RWPE2 (cell line): ENCODE measurements at places on chromosomes 7 and 10.

- H3K4me1 ChIP-seq = no peaks in the 10 kb centered on the region
- H3K4me3 ChIP-seq = no peak overlapping the region
- no peak for DNase-seq
- H3K27ac ChIP-seq = no peak overlapping the region
Measured at GRCh38 chr7:2069472-2069860, 163.3 kb downstream of the MAD1L1 start.

DNA sequence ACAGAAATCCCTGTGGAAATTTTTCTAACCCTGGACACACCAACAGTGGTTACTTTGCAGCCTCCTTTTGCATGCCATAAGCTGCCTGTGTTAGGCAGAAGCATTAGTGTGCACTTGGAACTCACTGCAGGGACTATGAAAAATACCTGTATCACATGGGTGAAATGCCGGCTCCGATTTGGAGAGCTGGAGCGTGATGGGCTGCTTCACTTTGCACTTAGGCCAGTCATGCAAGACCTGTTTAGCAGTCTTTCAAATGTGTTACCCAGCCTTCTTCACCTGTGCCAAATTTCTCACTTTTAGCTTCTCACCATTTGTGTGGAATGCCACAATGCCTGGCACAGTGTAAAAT is 11.3 kb downstream of the NCOA4 start:
- no peak for DNase-seq
- no peaks in the 10 kb centered on the region for H3K27me3 ChIP-seq
- H3K36me3 ChIP-seq = peaks cover 28% of the 10 kb centered on the region
- no peak overlapping the region for H3K27ac ChIP-seq
- H3K4me1 ChIP-seq = peaks cover 17% of the 10 kb centered on the region

DNA sequence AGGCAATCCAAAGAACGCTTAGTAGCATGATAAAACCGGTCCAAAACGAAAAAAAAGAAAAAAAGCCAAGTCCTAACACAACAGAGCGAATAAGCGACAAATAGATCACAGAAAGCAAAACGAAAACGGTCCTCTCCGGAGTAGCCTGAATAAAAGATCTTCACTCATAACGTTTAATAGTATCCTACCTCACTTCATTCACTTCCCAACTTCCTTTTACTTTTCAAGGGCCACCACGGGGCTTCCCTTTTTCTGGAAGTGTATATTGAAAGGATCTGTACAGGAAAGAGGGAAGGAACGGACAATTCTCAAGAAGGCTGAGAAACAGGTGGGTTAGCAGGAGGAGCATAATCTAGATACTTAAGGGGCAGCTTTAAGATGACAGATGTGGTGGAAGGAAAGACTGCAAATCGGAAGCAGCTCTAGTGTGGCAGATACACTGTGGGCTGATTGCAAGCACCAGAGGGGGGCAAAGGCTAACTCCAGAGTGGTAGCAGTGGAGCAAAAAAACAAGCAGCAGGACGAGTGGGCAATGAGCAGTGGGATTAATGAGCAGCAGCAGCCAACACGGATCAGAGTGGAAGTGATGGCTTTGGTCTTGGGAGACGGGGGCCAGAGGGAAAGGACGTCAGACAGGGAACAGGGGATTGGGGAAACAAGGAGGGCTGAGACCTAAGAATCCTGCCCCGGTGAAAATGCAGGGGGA is 866 bp downstream of the CNOT4 start:
- peaks cover 13% of the 10 kb centered on the region for H3K4me1 ChIP-seq
- H3K36me3 ChIP-seq = peaks cover 20% of the 10 kb centered on the region
- H3K4me3 ChIP-seq = peak overlapping the region; percentile 82

GRCh38 chr10:112628951-112629609 is 182.1 kb downstream of the VTI1A start:
- no peak overlapping the region for H3K4me3 ChIP-seq
- H3K27ac ChIP-seq = no peak overlapping the region
- H3K27me3 ChIP-seq = no peaks in the 10 kb centered on the region
- DNase-seq = no peak
- H3K36me3 ChIP-seq = no peaks in the 10 kb centered on the region

DNA sequence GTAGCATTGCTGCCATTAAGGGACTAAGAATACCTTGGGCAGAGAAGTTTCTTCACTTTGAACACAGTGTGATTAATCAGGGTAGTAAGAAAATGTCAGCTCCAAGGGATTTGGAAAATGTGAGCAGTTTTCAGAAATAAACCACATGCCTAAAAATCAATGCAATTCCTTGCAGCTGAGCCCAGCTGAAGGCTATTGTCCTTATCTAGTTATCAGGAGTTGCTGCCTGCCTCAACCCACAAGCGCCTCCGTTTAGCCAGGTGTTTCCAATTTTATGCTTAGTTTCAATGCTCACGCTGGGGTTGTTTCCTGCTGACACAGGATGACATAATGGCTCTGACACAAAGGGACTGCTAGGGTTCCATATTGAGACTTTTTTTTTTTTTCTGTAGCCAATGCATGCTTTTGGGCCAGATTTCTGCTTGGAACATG is 132.3 kb upstream of the ANK3 start:
- no peaks in the 10 kb centered on the region for H3K27me3 ChIP-seq
- H3K27ac ChIP-seq = no peak overlapping the region
- H3K36me3 ChIP-seq = no peaks in the 10 kb centered on the region
- H3K4me1 ChIP-seq = no peaks in the 10 kb centered on the region
- no peak overlapping the region for H3K4me3 ChIP-seq

- H3K4me3 ChIP-seq = no peak overlapping the region
- peak overlapping the region; percentile 74 for H3K27ac ChIP-seq
- no peak for DNase-seq
Measured at GRCh38 chr7:44259547-44260457, 59.0 kb downstream of the YKT6 start.

- no peaks in the 10 kb centered on the region for H3K4me1 ChIP-seq
- H3K27me3 ChIP-seq = no peaks in the 10 kb centered on the region
- DNase-seq = peak; percentile 30
- no peaks in the 10 kb centered on the region for H3K36me3 ChIP-seq
- no peak overlapping the region for H3K4me3 ChIP-seq
Measured at GRCh38 chr7:278081-278480, 11.9 kb upstream of the FOXL3 start.

- H3K27me3 ChIP-seq = no peaks in the 10 kb centered on the region
- H3K36me3 ChIP-seq = no peaks in the 10 kb centered on the region
- H3K4me1 ChIP-seq = peaks cover 11% of the 10 kb centered on the region
Measured at GRCh38 chr10:79444199-79445119, 965 bp downstream of the ZCCHC24 start.

DNA sequence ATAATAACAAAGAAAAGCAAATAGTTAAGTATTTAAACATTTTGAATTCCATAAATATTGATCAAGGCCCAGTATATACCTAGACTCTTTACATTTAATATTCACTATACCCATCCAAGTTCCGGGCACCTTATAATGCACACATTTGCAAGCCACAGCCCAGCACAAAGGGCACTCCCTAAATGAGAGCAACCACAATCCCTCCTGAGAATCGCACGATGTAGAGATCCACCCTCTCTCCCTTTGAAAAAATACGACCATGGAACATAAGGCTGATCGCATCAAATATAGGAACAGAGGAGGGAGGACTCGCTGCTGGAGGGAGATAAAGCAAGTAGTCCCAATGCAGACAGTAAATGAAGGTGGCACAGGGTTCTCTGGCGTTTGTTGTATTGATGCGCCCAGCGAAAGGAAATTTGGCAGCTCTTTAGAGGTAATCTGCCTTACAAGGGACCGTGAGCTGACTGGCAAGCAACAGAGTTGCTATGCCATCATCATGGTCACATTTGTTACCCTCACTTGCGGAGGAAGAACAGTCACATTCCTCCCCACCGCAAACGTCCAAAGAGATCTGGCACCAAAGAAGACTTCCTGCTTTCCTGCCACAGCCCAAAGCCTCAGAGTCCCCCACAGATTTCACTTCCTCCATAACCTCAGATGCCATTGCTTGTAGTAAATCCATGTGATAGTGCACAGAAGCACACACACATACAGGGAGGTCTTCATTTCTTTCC is 16.1 kb upstream of the TAS2R40 start:
- H3K27me3 ChIP-seq = no peaks in the 10 kb centered on the region
- no peaks in the 10 kb centered on the region for H3K36me3 ChIP-seq
- no peak overlapping the region for H3K4me3 ChIP-seq
- no peak overlapping the region for H3K27ac ChIP-seq

DNA sequence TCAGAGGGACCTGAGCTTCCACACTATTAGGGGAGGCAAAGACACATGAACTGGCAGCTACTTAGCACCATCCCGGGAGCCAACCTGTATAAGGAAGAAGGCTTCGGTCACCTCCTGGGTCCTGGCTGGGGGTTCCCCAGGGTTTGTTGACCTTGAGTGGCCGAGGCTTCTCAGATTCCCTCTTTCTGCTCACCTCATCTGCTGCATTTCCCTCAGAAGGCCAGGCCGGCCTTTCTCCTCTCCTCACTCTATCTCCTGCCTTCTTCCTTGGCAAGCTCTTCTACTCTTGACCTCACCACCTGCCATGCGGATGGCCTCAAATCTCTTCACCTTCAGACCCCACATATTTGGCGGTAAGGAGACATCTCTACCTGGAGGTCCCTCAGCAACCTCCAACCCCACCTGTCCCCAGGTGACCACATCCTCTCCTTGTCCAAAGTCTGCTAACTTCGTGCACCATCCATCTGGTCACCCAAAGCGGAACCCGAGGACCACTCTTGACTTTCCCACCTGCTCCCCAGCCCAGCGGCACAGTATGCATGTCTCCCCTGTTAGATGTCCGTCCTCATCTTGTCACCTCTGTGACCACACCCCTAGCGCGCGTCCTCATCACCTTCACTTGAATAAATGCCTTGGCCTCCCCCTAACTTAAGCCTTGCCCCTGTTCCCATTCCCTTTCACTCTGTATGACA is 133.8 kb upstream of the UNC5B start:
- no peak overlapping the region for H3K27ac ChIP-seq
- H3K27me3 ChIP-seq = no peaks in the 10 kb centered on the region
- peak; percentile 38 for DNase-seq
- peaks cover 8% of the 10 kb centered on the region for H3K4me1 ChIP-seq
- H3K36me3 ChIP-seq = no peaks in the 10 kb centered on the region

DNA sequence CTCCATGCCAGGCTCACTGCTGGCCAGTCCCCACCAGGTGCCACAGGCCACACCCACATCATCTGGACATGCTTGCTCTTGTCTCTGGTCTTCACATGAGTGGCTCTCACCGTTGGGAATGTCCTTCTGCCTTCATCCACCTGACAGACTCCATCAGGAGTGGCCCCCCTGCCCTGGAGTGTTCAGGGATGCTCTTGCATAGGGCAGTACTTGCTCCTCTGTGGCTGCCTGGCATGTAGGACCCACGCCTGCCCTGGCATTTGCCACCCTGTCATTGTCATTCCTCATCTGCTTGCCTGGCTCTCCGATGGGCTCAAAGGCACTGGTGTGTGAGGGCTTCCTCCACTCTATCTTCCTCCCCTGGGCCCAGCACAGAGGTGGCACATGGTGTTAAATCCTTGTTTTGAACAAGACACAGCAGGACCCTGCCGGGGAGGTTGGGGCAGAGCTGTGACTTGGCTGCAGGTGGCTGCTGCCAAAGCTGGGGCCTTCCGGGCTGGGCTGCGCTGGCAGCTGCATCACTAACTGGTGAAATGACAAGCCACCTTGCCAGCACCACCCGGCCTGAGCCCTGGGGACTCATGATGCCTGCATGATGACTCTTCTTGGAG is 1.8 kb downstream of the SH2D4B start:
- H3K4me3 ChIP-seq = no peak overlapping the region
- H3K4me1 ChIP-seq = peaks cover 21% of the 10 kb centered on the region
- no peaks in the 10 kb centered on the region for H3K36me3 ChIP-seq
- no peaks in the 10 kb centered on the region for H3K27me3 ChIP-seq

GRCh38 chr7:26385240-26385639 is 93.6 kb downstream of the SNX10 start:
- no peaks in the 10 kb centered on the region for H3K36me3 ChIP-seq
- H3K27me3 ChIP-seq = peaks cover 34% of the 10 kb centered on the region
- no peak overlapping the region for H3K4me3 ChIP-seq
- H3K4me1 ChIP-seq = no peaks in the 10 kb centered on the region

DNA sequence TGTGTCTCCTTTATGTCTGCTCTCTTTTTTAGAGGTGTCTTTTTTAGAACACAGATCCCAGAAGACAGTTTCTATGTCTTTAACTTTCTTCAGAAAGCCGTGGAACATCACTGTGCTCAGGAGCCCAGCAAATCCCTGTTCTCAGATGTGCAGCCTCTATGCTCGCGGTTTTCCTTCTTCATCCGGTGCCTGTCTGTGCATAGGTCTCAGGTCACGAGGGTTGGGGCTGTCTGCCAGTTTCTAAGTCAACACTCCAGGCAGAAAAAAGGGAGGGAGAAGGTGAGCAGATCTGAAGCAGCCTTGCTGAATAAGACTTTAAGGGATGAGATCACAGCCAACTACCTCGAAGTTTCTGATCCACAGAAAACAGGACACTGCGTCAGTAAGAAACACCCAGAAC is 68.5 kb downstream of the CRTAC1 start:
- no peak overlapping the region for H3K4me3 ChIP-seq
- H3K27me3 ChIP-seq = peaks cover 13% of the 10 kb centered on the region
- no peaks in the 10 kb centered on the region for H3K36me3 ChIP-seq
- no peak overlapping the region for H3K27ac ChIP-seq
- H3K4me1 ChIP-seq = no peaks in the 10 kb centered on the region
- no peak for DNase-seq

GRCh38 chr7:88339195-88339922 is 32.7 kb upstream of the STEAP4 start:
- no peaks in the 10 kb centered on the region for H3K36me3 ChIP-seq
- no peaks in the 10 kb centered on the region for H3K27me3 ChIP-seq
- no peaks in the 10 kb centered on the region for H3K4me1 ChIP-seq
- no peak overlapping the region for H3K27ac ChIP-seq

- peaks cover 5% of the 10 kb centered on the region for H3K4me1 ChIP-seq
- peaks cover 8% of the 10 kb centered on the region for H3K36me3 ChIP-seq
- H3K4me3 ChIP-seq = no peak overlapping the region
- no peaks in the 10 kb centered on the region for H3K27me3 ChIP-seq
- H3K27ac ChIP-seq = no peak overlapping the region
Measured at GRCh38 chr10:35559416-35559815, 45.7 kb upstream of the GJD4 start.

DNA sequence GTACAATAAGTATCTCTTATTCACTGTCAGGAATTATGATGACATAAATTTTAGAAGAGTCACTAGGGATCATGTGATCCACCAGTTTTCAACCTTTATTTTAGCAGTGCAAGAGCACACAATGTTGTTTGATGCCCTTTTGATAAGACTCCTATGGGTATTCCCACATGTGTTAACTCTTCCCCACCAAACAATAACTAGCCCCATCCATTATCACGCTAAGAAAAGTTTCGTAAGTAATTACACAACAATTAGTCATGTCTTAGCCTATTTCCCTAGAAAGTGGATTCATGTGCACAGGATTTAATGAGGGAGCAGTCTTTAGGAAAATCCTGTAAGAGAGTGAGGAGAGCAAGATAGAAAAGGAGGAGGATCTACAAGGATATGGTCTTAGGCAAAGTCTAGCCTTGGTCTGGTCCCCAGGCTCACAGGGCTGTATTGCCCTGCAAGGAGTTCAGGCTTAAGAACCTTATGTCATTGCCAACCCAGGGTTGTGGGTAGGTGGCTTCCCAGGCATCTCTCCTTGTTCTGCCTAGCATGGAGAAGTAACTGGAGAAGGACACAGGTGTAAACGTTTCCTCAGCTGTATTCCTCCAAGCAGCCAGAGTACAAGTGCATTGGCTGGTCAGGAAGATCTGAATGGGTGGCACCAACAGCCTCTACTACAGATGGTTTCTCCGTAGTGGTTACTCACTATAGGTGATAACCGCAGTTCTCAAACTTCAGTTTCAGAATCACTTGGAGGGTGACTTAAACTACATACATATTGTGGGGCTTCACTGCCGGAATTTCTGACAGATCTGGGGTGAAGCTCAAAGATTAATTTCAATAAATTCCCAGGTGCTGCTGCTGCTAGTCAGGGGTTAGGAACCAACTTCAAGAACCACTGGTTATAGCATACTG is 574.5 kb downstream of the SUGCT start:
- H3K27ac ChIP-seq = no peak overlapping the region
- no peaks in the 10 kb centered on the region for H3K27me3 ChIP-seq
- no peak for DNase-seq
- H3K36me3 ChIP-seq = no peaks in the 10 kb centered on the region
- no peak overlapping the region for H3K4me3 ChIP-seq
